ENCODE measurements at places on chromosomes 16 and 17.

DNA sequence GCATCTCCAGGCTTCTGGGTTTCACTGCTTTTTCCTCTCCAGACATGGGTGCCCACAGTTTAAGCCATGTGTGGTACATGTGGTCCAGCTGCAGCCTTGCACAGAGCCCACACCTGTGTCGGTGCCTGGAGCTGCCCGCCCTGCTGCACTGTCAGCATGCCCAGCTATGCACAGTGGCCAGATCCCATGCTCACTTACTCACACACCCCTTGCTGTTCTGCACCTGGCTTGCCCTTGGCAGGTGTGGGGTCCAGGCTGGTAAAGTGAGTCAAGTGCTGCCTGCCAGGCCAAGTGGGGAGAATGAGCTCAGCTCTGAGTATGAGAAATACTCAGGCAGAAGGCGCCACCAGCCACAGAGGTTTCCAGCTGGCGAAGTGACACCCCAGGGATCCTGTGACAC lies 739.9 kb downstream of the CDH11 start:
- DNase-seq, result no peak

- no peak for DNase-seq
These were observed 15.7 kb downstream of the RBL2 start for GRCh38 chr16:53449816-53450517.

GRCh38 chr17:14594690-14595089 lies 293.8 kb downstream of the HS3ST3B1 start:
- no peak for DNase-seq

- peak; percentile 16 for DNase-seq
These were observed 802 bp downstream of the CYLD start for GRCh38 chr16:50742576-50743200.

GRCh38 chr16:66728804-66729203 lies 22.6 kb downstream of the DYNC1LI2 start:
- no peak for DNase-seq

DNA sequence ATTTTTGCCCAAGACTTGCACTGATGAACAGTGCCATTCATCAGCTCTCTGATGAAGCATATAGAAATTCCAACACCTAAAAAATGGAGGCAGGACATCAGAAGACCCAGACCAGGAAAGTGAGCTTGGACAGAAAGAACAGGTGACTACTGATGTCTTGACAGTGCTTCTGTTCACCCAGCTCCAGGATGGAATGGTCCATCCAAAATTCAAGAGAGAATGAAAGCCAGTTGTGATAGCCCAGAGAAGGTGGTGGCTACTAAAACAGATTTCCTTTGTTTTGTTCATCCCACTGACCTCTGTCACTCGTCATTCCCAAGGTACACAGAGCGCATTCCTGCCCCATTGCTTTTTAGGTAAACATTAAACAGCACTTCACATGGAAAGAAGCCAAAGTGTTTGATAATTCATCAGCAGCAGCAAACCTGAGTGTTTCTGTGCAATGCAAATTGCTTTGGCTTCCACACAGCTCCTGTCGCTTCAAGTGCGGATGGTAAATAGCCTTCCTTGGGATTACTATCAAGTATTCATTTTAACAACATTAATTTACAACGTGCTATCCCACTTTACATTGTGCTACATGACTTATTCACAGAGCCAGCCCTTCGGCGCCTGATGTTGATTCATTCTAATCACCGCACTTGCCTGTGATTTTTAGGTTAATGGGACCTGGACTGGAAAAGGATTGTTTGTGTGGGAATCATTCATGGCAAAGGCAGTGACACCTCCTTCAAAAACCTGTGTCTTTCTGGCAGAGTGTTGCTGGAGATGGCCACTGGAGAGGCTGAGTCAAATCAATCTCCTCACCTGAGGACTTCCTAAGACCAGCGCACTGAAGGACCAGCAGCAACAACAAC lies 65.1 kb upstream of the TOX3 start:
- DNase-seq, result no peak

DNA sequence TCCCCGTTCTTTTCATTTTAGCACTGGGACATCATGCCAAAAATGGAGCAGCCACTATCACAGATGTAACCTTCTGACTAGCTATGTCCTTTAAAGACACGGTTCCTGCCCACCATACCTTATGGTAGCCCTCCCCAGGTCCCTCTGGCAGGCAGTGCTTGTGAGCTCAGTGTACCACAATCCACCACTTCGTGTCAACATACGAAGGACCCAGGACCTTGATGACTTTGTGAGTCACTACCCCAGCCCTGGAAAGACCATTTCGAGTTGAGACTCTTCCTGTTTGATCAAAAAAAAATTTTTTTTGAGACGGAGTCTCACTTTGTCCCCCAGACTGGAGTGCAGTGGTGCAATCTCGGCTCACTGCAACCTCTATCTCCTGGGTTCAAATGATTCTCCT lies 21.0 kb upstream of the FLCN start:
- DNase-seq, result no peak

DNA sequence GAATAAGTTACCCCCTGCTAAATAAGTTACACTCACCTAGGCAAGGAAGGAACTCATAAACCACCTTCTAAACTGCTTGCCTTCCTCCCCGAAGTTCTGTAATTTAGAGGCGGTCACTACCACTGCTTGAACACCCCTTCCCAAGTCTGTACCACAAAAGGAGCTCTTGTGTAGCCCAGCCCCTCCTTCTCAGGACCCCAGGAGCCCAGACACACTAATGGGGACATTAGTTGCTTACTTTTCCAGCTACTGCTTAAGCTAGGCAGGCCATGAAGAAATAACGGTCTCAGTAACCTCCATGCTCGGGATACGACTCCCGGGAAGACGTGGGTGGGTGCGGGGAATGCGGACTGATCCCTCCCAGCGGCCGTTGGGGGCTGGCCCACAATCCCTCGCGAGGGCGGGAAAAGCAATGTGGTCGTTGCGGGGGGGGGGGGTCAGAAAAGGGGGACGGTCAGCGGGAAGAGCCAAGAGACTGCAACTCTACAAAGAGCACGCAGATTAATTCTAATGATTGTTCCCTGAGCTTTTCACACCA lies at the start of gene TEX14:
TEX14 (minus strand) TSS at position 345 of the 538 bp plus-strand sequence. CDS start 40,044 bp downstream, outside the sequence.
- peak; percentile 29 for DNase-seq

- peak; percentile 89 for DNase-seq
These were observed 6.7 kb upstream of the CD68 start for GRCh38 chr17:7572588-7573323.

GRCh38 chr17:16929757-16930520 lies 42.0 kb downstream of the TNFRSF13B start:
- DNase-seq, result no peak

- no peak for DNase-seq
These were observed 64.2 kb upstream of the DOC2B start for GRCh38 chr17:245611-246010.

- no peak for DNase-seq
These were observed 58.0 kb downstream of the RBFOX3 start for GRCh38 chr17:79552824-79553223.
